ENCODE measurements at places on chromosomes 6 and 20. TPM values are rescaled to one million over a fixed set of nuclear protein-coding genes. Genes with fewer than 3 reads are reported as not detected.

DNA sequence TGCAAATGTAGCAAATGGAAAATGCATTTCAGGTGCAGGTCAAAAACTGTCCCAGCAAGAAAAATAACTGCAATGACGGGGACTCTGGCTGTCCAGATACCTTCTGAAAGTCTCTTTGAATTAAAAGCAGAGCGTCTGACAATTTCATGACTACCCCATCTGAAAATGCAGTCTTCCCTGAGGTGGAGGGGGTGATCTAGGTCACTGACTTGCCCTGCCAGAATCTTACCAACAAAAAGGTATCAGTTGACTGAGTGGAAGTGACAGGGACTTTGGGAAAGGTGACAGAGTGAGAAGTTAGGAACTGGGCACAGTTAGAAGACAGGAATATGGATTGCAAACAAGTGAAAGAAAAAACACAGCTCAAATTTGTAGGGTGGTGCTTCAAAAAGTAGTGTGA lies 402.2 kb downstream of the DHX35 start:
- no peak for DNase-seq

DNA sequence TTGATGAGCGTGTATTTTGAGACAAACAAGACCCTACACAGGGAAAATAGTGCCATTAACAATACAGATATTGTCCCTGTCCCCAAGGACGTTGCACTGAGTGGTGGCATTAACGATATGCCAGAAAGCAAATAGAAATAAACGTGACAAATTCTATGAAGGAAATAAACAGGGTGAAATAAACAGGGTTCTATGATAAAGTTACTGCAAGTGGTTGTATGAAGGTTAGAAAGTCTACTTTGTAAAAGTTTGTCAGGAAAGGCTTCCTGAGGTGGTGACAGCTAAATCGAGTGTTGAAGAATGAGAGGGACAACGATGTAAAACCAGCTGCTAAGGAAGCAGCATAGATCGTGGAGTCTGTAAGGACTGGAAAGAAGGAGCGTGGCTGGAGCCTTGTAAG lies 380.2 kb downstream of the LAMA2 start:
- no peak for DNase-seq

- no peak for DNase-seq
These were observed 55.1 kb upstream of the CEP162 start for GRCh38 chr6:84282550-84282949.

The CCN6 gene
- not detected for total RNA-seq

GRCh38 chr20:2755451-2756055 lies 44.9 kb downstream of the CPXM1 start:
- DNase-seq, result no peak

DNA sequence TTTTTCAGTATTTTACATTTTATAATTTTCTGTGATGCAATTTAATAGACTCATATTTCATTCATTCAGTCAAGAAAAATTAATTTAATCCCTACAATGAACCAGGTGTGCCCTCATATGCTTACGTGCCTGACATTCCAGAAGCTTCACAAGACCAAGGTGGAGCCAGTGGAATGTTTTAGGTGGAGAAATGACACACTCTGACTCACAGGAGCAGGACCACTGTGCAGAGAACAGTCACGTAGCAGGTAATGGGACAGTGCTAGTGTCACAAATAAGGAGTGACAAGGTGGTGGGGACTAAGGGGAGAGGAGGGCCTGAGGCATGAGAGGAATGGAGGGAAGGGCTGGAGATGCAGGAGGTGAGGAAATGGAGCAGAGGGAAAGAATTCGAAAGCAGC lies 37.0 kb upstream of the HLA-G start:
- no peak for DNase-seq

DNA sequence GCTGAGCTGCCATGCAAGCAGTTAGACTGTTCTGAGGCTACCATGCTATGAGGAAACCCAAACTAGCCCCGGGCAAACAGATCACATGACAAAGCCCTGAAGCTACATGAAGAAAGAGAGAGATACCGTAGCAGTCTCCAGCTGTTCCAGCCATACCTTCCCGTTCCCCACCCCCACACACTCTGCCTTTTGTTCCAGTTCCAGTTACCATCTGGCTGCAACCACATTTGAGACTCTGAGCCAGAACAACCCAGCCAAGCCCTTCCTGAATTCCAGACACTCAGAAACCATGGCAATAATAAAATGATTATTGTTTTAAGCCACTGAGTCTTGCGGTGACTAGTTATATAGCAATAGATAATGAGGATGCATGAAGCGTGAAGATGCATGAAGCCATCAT lies 28.3 kb downstream of the RIN2 start:
- DNase-seq, result peak; percentile 36

DNA sequence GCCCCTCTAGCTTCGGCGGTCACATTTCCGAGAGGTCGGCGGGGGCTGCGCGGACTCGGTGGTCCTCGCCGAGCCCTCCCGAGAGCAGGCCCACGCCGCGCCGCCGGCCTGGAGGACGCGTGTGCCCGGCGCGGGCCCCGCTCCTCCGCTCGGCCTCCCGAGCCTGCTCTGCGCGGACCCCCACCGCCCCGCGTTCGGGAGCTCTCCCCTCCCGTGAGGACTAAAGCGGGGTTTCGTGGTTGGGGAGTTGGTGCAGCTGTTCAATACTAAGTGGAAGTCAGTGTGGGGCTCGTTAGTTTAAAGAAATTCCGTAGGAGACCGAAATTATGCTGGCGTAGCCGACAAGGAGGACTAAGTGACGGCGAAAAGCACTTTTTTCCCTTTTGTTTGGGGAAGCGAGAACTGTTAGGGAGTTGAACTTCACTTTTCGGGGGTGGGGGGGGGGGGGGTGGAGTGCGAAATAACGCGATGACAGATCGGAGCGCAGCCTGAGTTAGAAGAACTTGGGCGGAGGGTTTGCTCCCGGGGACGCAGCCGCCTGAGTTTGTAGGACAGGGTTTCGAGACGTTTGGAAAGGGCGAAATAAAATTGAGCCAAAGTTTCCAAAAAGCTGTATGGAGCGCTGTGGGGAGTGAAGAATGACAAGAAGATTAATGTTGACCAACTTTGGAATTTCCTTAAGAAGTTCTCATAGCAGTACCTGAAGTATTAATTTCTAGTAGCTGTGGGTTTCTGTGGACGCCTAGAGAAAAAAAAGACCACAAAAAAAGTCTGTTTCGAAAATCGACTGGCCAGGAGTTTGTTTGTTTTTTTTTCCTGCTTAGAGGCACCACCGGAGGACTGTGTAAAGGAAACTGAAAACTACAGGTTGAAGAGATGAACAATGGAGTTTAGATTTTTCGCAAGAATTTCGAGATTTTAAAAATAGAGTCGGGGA lies 1.4 kb downstream of the QKI start:
- peak; percentile 30 for DNase-seq

GRCh38 chr6:155939253-155939652 lies 483.6 kb upstream of the NOX3 start:
- DNase-seq, result no peak

DNA sequence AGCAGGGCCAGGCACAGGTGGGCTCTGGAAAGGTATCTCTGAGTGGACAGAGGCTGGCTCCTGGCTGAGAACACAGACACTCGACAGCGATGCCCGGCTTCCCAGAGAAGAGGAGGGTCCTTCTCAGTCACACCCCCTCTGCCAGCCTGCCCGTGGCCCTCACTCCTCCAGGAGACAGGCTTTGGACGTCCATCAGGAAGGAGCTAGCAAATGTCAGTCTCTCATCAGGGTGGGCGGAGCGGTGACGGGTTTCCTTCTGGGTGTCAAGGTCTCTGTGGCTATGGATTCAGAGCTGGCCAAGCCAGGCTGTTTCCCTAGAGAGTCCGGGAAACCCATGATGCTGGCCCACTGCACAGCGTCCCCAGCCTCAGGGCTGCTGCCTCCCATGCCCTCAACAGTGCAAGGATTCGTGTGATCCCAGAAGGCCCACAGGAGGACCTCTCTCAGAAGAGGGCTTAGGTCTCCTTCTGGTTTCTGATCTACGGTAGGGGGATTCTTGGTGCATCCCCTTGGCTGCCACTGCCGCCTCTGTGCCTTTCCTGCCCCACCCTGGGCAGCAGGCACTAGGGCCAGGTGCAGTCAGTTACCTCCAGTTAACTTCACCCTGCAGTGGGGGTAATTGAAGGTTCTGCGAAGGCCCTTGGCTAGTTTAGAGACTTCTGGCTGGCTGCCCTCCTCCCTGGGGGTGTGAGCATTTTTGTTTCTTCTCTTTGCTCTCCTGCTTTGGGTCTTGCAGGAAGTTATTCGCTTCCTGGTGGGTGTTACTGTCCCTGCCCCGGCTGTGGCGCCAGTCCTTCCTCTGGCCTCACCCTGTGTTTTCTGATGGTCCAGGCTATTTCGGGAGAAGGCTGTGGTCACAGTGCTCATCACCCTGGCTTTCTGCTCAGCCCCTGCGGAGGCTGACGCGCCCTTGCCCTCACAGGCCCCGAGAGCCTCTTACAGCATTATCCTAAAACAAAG lies 80.2 kb downstream of the CDH4 start:
- DNase-seq, result no peak

Data from uterus (tissue), 4 donors.